Endodermal cell (in vitro differentiated cells): ENCODE measurements at places on chromosomes 7 and 10.

DNA sequence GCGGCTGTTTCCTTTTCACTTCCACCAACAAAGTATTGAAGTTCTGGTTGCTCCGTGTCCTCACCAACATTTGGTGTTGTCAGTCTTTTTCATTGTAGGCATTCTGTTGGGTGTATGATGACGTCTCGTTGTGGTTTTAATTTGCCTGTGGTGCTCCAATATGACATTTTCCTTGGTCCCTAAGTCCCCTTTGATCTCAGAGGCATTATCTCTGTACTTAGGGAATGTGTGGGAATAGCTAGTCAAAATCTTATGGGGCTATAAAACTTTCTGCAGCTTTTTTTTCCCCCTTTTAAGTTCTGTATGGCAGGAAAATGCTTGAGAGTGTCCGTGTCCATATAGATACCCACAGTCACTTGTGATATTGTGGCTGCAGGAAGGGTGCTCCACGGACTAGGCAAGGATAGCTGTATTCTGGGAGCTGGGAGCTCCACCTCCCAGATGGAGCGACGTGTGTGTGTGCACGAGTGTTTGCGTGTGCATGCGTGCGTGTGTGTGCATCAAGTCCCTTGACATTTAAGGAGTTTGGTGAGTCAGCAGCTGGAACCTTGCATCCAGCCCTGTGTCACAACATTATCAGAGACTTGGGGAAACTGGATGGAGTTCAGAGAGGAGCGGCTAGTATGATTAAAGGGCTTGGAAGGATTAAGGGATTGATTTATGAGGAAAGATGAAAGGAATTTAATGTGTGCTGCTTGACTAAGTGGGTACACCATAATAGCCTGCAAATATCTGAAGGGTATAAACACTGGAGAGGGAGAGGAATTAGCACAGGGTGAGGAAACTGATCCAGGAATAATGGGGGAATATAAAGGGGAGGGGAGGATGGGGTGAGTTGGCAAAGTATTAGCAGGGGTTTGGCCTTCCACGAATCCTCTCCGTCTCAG is 66.8 kb downstream of the LRMDA start:
- no peak for DNase-seq

DNA sequence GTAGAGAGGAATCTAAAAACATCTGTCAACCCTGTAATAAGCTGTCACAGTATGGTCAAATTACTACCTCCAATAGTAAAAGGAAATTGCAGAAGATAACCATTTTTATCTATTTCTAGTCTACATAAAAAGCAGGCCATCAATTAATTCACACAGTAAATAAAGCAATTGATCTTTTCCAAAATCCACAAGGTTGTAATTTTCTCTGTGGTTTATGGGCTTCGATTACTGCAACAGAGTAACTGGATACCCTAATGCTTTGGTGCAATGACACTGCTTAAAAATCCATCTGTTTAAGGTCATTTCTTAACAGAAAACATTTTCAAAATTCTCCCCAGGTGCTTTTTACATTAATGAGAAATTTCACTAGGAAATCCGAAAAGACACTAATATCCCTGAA is 23.9 kb downstream of the ESYT2 start:
- no peak for DNase-seq

DNA sequence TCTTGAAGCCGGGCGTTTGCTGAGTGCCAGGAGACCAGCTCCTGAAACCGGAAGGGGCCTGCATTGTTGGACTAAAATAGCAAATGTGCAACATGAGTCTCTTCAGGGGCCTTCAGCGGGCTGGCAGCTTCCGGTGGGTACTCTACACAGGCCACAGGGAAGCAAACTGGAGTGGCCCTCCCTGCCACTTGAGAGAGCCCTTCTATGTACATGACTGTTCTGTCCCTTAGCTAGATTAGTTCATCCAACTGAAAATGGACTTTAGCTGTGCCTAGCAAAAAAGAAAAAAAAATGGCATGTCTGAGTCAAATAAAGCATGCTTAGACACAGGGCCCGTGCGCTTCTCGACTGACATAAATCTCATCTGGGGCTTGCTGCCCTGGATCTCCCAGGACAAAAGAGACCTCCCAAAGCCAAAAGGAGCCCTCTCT is 115.3 kb upstream of the TCF7L2 start:
- no peak for DNase-seq

DNA sequence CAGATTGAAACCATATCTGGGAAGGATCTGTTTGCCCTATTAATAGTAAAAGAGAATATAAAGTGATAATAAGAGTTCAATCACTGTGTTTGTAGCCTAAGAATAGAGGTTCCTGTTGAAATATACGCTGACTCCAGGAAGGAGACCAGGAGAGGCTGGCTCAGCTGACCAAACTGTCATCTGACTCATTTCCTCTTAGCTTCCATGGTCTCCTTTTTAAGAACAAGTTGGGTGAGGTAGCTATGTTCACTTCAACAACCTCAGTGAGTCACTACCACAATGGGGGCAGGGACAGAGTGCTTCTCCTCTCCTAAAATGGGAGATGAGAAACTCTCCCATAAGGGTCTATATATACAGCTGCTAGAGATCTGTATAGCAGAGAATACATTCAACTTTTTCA is 543.3 kb downstream of the CALN1 start:
- DNase-seq = no peak

- DNase-seq = no peak
Measured at GRCh38 chr7:129385116-129385515, 49.1 kb upstream of the STRIP2 start.

DNA sequence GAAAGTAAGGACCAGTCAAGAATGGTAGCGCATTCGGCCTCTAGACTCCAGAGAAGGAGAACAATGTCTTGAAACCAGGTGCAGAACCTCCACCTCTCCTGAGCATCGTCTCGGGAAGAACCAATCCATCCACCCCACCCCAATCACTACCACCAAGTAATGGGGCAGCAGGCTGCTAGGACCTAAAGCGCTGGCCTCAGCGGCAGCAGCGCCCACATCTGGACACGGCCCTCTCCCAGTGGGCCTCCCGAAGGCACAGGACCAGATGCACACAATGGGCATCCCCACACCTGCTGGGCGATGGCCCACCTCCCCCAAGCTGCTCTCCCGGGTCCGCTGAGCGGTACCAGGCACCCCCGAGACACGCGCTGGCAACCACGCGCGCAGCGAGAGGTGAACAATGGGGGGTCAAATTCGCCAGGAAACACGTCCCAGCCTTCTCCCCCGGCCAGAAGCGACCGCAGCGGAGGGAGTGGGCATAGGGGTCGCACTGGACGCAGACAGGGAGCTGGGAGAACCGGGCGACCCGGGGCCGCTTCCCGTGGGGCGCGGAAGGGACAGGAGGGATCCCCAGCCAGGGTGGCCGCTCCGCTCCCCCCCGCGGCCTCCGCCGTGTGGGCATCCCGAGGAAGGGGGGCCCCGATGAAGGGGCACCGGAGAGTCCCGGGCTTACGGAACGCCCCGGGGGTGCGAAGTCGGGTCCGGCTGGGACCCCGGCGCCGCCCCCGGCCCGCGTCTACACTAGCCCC is 506 bp downstream of the CTTNBP2 start:
- DNase-seq = peak; percentile 76

DNA sequence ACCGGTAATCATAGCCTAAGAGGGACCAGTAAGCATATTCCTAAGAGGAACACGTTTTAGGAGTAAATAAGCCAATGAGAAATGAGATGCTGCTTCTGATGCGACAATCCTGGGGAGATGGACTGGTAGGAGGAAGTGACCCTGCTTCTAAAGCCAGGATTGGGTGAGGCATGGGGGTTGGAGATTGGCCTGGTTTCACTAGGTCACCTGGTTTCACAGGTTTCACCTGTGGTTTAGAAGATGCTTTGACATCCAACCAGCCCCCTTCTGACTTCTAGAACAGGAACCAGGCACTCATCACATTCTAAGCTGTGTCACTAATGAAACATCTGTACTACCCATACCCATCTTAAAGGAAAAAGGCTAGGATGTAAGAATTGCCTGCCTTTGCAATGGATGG is 53.0 kb upstream of the BAMBI start:
- DNase-seq = no peak

DNA sequence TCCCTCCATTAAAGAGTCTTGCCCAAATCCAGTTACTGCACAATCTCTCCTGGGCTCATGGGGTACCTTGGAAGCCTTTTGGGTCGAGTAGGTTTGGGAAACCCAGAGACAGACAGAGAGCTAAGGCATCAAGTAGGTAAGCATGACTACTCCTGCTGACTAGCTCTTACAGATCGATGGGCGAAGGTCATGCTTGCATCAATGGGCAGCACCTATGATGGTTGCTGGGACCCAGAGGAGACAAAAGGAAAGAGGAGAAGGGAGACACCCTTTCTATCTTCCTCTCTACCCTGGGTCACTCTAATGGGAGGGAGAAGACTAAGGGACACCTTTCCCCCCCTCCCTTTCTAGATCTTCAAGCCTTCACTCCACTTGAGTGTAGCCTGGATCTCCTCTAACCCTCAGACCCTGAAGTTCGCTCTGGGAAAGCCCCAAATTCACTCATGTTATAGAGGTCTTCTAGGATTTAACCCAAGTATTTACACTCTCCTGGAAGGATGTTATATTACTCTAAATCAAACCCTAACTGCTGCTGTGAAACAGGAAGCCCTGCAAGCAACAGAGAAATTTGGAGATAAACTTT is 31.6 kb upstream of the ZNF746 start:
- DNase-seq = no peak

- DNase-seq = no peak
Measured at GRCh38 chr7:31253532-31253931, 87.0 kb downstream of the NEUROD6 start.

DNA sequence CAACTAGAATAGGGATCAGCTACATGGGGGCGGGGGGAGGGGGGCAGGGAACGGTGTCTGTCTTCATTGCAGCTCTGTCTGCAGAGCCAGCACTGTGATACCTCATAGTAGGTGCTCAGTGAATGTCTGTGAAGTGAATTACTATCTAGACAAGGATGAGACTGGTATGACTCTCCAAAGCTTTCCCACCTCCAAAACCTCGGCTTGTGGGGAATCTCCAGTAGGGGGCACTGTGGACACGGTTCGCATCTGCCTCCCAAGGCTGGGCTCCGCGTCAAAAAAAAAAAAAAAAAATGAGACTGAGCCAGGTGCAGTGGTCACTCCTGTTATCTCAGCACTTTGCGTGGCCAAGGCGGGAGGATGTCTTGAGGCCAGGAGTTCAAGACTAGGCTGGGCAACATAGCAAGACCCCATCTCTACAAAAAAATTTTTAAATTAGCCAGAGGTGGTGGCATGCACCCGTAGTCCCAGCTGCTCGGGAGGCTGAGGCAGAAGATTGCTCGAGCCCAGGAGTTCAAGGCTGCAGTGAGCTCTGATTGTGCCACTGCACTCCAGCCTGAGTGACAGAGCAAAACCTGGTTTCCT is 9.6 kb downstream of the TRIM56 start:
- DNase-seq = peak; percentile 92

GRCh38 chr7:88116235-88116795 is 103.5 kb downstream of the SRI start:
- no peak for DNase-seq
